ENCODE measurements at places on chromosomes 16 and 17.
A peak's percentile ranks its signal among the peaks of the same experiment; 100 is the strongest.

DNA sequence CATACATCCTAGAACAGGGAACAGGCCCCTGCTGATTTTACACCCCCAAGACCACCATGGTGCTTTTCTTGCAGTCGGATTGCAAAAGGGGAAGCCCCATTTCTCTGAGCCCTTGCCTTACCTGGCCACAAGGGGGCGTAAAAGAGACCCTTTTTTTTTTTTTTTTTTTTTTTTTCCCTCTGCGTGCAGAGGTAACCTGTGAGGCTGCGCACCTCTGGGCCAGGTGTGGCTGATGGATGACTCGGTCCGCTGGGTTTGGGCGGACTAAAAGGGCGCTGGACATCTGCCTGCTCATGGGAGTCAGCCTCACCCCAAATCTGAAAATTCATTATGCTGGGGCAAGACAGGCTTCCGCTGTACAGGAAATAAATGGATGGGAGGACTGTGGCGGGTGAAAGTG is 281.0 kb downstream of the CBLN1 start:
- DNase-seq = peak; percentile 2

DNA sequence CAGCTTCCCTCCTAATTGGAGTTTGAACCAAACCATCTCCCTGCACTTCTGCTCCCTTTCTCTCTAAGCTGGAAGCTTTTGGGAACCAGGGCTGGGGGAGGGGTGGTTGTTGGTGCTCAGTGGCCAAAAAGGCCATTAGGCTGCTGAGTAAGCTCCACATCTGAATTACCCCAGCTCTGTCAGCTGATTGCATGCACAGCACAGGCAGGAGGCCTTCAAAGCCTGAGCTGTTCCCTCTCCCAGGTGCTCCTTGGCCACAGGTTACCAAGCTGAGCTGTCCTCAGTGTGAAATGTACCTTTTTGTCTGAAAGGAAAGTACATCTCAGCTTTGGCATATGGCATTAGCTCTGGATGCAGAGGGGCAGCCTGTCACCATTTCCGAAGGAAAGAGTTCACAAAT is 6.2 kb upstream of the TBKBP1 start:
- DNase-seq = no peak

DNA sequence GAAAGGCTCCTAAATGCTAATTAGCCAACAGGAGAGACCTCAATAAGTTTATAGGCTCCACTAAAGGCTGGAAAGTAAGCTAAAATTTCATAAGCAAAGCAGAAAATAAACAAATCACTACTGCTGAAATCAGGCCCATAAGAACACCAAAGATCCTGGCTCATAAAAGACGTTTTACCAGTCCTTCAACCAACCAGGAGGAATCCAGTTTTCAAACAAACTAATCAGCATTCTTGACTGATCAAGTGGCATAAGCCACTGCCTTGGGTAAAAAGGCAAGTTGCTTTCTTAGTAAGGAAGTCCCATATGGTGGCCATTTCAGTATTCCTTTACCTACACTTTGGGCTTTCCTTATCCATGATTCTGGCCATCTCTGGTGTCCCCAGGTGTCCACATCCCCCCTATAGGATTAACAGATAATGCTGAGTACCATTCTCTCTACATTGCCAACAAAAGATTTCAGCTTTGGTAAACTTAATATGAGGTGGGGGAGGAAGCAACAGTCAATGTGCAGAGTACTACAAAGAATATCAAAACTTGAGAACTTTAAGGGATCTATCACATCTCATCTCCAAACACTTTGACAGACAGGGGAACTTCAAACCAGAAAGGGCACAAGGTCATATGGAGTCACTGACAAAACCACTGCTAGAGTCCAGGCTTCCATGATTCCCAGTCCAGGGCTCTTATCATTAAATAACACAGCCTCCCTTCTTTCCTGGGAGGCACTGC is 1.3 kb downstream of the TOM1L2 start:
- no peak for DNase-seq

- no peak for DNase-seq
These were observed 1.3 kb downstream of the RAD51C start for GRCh38 chr17:58693751-58694150.

GRCh38 chr16:72291121-72291520 is 119.2 kb upstream of the PMFBP1 start:
- no peak for DNase-seq

GRCh38 chr16:22190081-22190775 is 15.8 kb upstream of the EEF2K start:
- peak; percentile 91 for DNase-seq

DNA sequence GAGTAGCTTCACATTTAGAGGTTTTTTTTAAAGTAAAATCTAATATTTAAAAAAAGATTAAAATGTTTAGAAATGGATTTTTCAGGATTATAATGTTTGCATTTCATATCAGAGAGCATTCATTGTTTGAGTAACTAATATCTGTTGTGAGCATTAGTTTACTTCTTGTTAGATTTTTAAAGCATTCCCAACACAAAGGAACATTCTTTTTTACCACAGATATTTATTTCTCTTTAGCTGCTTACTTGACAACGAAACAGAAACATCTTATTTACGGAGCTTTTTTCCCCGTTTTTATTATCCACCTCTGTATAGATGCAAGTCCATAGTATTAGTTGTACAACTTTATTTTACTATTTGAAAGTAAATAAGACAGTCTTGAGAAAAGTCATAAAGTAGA is 53.0 kb downstream of the NFAT5 start:
- DNase-seq = no peak

- no peak for DNase-seq
These were observed 11.1 kb downstream of the NR1D1 start for GRCh38 chr17:40089077-40089895.

DNA sequence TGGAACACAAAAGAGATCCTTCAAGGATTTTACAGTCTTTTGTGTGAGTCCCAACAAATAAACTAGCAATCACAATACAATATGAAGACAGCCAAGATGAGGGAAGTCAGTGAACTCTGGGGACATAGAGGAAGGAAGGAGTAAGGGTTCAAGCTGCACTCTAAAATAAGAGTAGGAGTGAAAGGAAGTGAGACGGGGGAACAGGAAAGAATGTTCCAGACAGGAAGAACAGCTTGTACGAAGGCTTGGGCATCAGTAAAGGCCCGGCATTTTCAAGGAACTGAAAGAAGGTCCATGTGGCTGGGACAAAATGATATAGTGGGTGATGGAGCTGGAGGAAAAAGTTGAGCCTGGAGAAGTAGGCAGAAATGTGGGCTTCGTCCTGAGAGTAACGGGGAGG is 4.5 kb downstream of the CCL17 start:
- DNase-seq = no peak

GRCh38 chr17:8366231-8366630 is 10.3 kb downstream of the KRABD2 start:
- DNase-seq = no peak

- DNase-seq = no peak
These were observed 500.2 kb downstream of the SHISA9 start for GRCh38 chr16:13401641-13402040.

Measured in NCI-H2081 (cell line).